ENCODE measurements at places on chromosomes 4 and X.

DNA sequence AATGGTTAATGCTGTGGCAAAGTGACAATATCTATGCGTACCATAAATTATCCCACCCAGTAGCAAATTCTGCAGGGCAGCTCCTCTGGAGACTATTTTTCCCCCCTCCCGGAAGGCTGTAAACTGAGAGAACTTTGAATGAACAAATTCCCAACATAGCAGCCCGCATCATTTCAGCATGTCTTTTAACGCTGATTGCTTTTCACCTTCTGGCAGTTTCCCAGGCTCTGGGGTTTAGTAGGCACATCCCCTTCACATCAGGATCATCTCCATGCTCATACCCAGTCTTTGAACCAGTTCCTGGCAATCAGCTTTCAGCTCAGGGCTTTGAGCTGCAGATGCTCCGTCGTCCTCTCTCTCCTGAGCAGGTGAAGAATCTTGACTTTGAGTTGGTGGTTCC lies 26.6 kb upstream of the WDR1 start:
- DNase-seq = no peak

GRCh38 chrX:9821572-9821971 lies 35.3 kb downstream of the SHROOM2 start:
- no peak for DNase-seq

DNA sequence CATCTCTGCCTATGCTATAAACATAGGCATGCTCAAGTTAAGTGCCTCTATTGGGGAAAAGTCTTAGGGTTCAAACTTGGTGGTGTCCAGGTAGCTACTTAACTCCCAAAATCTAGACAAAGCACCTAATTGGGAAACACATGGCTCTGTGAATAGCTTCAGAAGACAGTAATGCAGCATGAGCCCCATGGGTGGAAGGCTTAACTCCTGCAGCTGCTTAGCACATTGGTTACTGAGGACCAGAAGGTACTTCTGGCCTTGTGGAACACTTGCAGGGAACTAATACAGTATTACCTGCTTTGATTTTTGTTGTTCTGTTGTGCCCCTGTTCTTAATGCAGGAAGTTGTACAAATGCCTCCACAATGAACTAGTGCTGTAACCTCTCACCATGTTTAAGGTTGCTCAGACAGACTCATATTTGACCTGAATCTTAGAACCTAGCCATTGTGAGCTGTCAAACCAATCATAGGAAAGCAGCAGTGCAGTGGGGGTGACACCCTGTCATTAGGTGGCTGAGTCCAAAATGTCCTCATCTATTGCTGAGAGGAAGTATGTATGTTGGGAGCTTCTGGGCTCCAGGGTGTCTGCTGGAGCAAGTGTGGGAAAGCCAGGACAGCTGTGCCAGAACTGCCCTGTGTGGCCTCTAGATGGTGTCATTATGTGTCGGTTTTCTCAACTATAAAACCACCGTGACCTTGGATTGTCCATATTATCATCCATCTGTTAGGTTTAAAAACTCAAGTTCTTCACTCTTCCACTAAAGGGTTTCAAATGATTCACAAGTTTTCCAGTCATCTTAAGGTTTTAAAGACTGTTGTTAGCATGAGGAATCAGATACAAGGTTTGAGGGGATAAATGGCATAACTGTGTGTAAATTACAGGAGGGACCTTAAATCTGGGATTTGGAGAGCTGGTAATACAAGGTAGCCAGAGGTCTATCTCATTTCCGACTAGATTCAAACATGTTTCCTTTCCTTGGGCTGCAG lies 69.9 kb upstream of the WDR1 start:
- DNase-seq = no peak

- DNase-seq = no peak
These were observed 236.7 kb downstream of the SLC7A11 start for GRCh38 chr4:138005486-138005885.

DNA sequence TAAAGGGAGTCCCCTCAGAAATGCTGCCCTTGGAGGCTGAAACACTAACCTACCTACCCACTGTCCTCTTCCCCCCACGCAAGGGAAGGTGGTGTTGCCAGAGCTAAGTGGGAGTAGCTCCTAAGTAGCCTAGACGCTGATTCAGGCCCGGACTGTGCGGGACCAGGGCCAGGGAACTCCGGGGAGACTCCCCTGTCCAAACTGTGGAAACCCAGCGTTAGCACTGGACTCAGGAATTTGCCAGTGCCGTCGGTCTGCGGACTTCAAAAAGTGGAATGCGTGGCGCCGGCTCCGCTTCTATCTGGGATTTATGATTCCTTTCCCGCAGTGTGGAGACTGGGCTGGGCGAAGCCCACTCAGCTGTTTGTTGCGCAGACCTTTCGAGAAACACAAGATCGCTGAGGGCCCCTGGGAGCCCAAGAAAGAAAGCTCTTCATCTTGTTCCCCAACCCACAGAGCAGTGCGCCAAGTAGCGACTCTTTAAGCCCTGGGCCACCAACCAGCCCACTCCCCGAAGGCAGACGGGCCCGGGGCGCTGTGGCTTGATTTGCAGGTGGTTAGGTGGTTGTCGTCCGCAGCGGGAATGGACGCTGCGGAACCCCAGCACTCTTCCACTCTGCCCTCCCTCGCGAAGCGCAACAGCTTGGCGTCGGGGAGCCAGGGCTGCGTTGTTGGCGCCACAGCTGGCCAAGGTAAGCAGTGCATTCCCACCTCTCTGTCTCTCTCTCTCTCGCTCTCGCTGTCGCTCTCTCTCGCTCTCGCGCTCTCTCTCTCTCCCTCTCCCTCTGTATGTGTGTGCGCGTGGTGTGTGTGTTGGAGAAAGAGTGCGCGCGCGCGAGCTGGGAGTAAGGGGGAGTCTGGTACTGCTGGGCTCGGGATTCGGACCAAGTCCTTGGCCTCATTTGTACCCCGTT lies 2.0 kb downstream of the TMEM255A start:
- DNase-seq = no peak

DNA sequence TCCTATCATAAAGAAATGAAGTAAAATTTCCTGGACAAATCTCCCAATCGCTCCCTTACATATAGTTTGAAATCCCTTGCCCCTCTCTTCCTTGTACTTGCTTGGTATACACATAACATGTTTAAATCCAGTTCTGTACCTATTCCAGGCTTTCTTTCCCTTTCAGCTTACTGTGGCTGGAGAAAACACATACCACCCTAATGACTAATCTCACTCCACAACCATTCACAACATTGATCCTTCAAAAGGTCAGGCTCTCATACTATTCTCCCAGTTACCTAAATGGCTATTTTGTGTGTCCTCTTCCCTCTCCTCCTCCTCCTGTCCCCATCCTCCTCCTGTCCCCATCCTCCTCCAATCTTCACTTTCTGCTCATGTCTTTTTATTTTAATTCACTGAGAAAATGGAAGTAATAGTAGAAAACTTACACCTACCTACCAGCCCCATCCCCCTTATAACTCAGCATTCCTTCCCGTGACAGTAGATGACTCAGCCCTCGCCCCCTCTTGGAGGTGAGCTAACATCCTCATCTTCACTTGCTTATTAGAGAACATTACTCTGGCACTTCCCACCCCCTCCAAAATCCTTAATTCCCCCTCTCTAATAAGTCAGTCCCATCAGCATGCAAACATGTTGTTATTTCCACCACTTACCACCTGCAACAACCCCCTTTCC lies 77.5 kb downstream of the IL15 start:
- DNase-seq = no peak

GRCh38 chr4:127209580-127210095 lies 423.1 kb upstream of the INTU start:
- no peak for DNase-seq

DNA sequence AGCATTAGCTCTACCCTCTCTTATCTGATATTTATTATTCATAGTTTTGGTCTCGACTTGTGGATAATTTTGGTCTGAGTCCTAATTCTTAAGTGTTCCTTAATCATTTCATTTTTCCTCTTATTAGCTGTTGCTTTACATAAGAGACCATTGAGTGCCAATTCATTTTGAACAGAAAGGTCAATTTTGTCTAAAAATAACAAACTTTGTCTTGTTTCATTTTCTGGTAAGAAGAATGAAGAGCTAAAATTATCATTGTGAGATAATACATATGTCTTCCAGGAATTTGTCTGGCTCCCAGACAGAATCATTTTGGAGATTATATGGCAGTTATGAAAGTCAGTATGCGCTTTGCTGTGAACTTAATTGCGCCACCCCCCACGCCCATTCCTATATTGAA lies 1471.8 kb downstream of the PCDH7 start:
- no peak for DNase-seq

GRCh38 chr4:109083911-109084310 lies 218.5 kb downstream of the COL25A1 start:
- no peak for DNase-seq

DNA sequence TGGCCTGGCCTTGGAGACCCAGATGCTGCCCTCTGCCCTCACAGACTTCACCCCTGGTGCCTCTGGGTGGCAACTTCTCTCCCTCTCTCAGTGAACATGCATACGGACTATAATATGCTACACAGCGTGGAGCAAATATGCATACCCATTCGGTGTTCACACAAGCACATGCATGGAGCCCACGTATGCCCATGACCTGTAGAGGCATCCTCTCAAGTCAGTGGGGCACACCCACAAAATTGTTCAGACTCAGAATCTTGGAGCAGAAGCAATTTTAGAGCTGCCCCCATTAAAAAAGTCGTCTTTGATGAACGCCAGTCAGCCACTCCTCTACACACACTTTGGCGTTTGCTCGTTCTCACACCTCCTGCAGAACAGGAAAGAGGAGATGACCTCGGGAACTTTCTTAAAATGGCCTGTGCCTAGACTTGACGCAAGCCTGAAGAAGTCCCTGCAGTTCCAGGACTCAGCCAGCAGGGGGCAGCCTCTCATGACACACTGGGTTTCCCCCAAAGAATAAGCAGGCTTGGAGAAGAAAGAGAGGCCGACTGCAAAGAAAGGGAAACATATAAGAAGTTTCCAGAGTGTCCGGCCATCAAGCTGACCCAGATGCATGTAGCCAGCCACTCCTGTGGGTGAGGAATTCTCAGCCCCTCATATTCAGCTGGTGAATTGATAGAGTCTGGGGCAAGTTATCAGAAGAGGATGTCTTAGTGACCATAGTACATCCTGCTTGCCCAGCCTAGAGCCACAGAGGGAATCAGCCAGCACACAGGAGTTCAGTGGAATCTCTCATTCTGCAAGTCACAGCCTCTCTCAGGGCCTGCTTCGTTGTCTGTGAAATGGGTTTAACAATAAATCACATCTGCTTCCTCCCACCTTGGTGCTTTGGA lies 17.3 kb downstream of the APLN start:
- peak; percentile 40 for DNase-seq

- no peak for DNase-seq
These were observed 42.5 kb upstream of the BBS12 start for GRCh38 chr4:122689972-122690371.

- no peak for DNase-seq
These were observed 57.3 kb upstream of the TCEAL2 start for GRCh38 chrX:102067966-102068723.

DNA sequence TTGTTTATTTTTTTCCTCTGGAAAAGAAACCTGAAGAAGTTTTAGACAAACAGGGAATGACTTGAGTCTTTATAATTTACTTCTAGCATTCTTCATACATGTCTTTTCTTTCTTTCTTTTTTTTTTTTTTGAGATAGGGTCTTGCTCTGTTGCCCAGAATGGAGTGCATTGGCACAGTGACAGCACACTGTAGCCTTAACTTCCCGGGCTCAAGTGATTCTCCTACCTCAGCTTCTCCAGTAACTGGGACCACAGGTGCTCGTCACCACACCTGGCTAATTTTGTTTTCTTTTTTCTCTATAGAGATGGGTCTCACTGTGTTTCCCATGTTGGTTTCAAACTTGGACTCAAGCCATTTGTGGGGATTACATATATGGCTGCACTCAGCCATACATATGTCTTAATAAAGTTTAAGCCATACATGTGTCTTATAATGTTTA lies 71.8 kb downstream of the RAPGEF2 start:
- DNase-seq = no peak

DNA sequence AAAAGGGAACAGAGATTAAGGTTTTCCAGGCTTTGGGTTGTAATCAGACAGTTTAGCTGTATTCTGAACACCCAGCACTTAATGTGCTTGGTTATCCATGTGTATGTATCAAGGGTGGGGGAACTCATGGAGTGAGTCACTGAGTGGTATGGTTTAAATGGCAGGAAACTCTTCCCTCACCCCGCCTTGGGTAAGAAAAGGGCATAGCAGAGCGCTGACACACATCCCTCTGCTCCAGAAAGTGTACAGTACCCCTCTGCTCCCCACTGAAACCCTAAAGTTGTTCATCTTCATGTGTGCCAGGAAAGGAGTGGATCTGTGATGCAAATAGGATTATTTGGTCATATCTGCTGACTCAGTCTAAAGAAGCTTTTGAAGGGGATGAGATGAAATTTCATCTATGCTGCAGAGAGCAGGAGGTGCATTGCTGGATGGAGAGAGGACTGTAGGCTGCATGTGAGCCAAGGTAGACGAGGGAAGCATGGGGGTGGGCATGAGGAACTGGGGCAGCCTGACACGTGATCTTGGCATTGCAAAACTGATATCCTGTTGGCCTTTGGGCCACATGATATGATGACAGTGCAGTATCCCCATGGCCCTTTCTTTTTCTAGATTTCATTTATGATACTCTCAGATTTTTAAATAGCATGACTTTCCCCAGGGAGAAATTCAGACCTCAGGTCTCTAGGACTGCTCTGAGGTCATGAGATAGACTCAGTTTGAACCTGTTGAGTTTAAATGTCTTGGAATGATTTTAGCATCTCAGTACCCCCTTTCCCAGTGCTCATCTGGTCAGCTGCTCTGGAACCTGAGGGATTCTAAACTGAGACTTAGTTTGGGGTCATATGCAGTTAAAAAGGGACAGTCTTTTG lies 84.8 kb downstream of the TMEM164 start:
- DNase-seq = no peak

GRCh38 chr4:98657531-98658286 lies 702 bp downstream of the TSPAN5 start:
- DNase-seq = no peak

GRCh38 chr4:172412851-172413580 lies 599.8 kb downstream of the GALNTL6 start:
- no peak for DNase-seq

DNA sequence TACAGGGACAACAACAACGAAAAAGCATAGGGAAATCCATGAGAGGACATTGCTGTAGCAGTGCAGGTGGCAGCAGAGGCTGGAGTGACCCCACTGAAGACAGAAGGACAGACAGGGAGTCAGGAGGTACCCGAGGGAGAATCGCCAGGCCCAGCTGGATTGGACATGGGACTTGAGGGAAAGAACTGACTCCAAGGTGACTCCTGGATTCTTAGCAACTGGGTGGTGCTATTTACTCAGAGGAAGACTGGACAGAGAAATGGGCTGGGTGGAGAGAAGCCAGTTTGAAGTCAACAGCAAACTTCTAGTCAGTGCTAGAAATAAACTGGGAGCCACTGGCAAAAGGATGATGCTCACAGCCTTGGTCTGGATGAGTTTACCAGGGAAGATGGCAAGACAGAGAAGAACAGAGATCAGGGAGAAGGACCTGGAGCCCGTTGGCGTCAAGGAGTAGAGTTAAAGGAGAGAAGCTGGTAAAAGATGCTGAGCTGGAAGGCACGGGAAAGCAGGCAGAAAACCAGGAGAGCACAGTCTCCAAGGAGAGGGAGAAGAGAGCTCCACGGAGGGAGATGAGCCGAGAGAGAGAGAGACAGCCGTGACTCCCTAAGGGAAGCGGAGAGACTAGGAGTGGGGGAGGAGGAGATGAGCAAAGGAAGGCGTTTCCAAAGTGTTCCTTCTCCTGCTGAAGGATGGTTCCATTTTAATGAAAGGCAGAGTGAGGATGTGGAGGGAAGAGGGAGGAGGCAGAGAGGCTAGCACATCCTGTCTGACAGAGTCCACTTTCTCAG lies 119.4 kb downstream of the AFAP1 start:
- no peak for DNase-seq
